ENCODE measurements at places on chromosomes 6 and 20. TPM values are rescaled to one million over a fixed set of nuclear protein-coding genes. Genes with fewer than 3 reads are reported as not detected.

PLN gene
- under 0.01 TPM for total RNA-seq

DDX43 gene
- total RNA-seq = not detected

RXRB gene
- total RNA-seq = 16.7 TPM

SYCP2L gene
- not detected for total RNA-seq

NRSN2 gene
- total RNA-seq = 17.5 TPM

NKX2-2 gene
- not detected for total RNA-seq

LY6G6C gene
- not detected for total RNA-seq

DPPA5 gene
- total RNA-seq = not detected

SLC17A3 gene
- total RNA-seq = not detected

HRH3 gene
- total RNA-seq = not detected

NCOA6 gene
- total RNA-seq = 3.6 TPM

DUSP15 gene
- total RNA-seq = not detected

PRIM2 gene
- 37.5 TPM for total RNA-seq

HLA-DOB gene
- 0.36 TPM for total RNA-seq

TINAG gene
- total RNA-seq = not detected

IL17F gene
- not detected for total RNA-seq

SRMS gene
- not detected for total RNA-seq

FLRT3 gene
- total RNA-seq = 6.6 TPM

VEGFA gene
- 190 TPM for total RNA-seq

MYL9 gene
- 97.5 TPM for total RNA-seq

ATP6V1G2 gene
- total RNA-seq = 3.1 TPM

DYNLT2 gene
- 1.1 TPM for total RNA-seq

SLC16A10 gene
- total RNA-seq = not detected

EBF4 gene
- total RNA-seq = under 0.01 TPM

CENPW gene
- 15.0 TPM for total RNA-seq

DSP gene
- 23.6 TPM for total RNA-seq

ZFP57 gene
- not detected for total RNA-seq

DYNLT1 gene
- total RNA-seq = 235 TPM

LIN28B gene
- total RNA-seq = not detected

SMIM13 gene
- total RNA-seq = 17.2 TPM

TGM3 gene
- not detected for total RNA-seq

ARMC12 gene
- 0.28 TPM for total RNA-seq

ENPP5 gene
- under 0.01 TPM for total RNA-seq

MEP1A gene
- total RNA-seq = not detected

BEND6 gene
- 10.6 TPM for total RNA-seq

NDUFAF5 gene
- 22.8 TPM for total RNA-seq

GPX5 gene
- total RNA-seq = not detected
